Upper lobe of right lung (tissue), 1 donor: ENCODE measurements at places on chromosomes 1 and 21.

GRCh38 chr1:192592517-192592916 is 16.9 kb downstream of the RGS1 start:
- DNase-seq, result no peak
- no peaks in the 10 kb centered on the region for H3K36me3 ChIP-seq
- H3K27ac ChIP-seq, result no peak overlapping the region
- no peak overlapping the region for H3K4me3 ChIP-seq
- H3K27me3 ChIP-seq, result no peaks in the 10 kb centered on the region
- H3K4me1 ChIP-seq, result no peaks in the 10 kb centered on the region

DNA sequence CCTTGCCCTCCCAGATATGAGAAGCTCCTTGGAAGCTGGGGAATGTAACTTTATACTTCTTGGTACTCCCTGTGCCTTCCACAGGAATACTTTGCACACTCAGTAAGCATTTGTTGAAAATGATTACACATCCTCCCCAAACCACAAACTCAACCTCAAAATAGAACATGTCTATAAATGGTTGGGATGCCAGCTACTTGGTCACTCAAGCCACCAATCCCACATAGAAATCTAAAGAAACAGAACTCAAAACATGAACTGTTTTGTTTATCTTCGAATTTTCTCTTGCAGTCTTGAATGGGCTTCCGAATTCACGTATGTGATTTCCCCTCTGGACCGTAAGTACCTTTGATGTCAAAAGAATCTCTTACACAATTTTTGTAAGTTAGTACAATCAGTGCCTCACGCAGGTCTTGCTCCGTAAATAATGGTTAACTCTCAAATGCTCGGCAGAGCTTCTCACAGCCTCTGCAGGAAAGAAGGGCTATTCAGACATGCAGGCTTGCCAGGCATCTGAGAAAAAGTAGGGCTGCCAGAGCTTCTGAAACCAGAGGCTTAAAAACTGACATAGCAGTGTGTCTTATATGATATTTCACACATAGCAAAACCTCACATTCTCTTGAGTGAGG is 26.9 kb downstream of the SORT1 start:
- H3K36me3 ChIP-seq, result peaks cover 14% of the 10 kb centered on the region
- H3K4me1 ChIP-seq, result peaks cover 48% of the 10 kb centered on the region
- H3K27ac ChIP-seq, result peak overlapping the region; percentile 78
- H3K4me3 ChIP-seq, result peak overlapping the region; percentile 17
- no peak for DNase-seq

DNA sequence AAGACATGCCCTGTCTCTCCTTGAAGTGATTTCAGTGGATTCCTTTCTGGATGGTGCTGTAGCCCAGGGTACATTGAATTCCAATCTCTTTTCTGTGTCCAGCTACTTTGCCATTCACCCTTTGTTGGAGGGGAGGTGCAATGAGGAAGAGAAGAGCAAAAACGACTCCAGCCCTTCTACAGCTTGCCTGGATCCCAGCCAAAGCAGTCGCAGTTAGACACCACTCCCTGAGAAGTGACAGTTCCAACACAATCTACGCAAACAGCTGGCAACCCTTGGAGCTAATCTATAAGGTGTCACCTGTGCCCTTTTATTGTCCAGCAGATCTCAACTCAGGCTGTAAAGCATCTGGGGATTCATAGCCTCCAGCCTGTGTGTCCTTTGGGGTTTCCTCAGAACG is 4.6 kb downstream of the CD244 start:
- no peak overlapping the region for H3K27ac ChIP-seq
- H3K4me3 ChIP-seq, result no peak overlapping the region
- H3K27me3 ChIP-seq, result no peaks in the 10 kb centered on the region
- H3K36me3 ChIP-seq, result no peaks in the 10 kb centered on the region
- H3K4me1 ChIP-seq, result peaks cover 3% of the 10 kb centered on the region

DNA sequence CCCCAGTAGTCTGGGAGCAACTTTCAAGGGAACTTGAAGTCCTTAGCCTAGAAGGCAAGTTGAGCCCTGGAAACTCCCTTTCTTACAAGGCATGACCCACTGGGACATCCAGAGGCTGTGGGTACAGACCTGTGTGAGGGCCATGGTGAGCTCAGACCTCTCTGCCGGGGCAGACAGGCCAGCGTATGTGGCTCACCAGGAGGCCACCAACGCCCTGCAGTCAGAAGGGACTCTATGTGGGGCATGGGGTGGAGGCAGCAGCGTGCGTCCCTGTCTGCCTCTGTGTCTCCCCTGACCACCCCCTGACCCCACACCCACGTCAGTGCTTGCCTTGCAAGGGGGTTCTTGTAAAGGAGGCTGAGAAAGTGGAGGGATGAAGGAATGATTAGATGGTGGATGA is 10.8 kb downstream of the COQ8A start:
- H3K4me3 ChIP-seq, result no peak overlapping the region
- DNase-seq, result no peak
- no peak overlapping the region for H3K27ac ChIP-seq
- no peaks in the 10 kb centered on the region for H3K27me3 ChIP-seq
